ENCODE measurements at places on chromosomes 12 and 14.

DNA sequence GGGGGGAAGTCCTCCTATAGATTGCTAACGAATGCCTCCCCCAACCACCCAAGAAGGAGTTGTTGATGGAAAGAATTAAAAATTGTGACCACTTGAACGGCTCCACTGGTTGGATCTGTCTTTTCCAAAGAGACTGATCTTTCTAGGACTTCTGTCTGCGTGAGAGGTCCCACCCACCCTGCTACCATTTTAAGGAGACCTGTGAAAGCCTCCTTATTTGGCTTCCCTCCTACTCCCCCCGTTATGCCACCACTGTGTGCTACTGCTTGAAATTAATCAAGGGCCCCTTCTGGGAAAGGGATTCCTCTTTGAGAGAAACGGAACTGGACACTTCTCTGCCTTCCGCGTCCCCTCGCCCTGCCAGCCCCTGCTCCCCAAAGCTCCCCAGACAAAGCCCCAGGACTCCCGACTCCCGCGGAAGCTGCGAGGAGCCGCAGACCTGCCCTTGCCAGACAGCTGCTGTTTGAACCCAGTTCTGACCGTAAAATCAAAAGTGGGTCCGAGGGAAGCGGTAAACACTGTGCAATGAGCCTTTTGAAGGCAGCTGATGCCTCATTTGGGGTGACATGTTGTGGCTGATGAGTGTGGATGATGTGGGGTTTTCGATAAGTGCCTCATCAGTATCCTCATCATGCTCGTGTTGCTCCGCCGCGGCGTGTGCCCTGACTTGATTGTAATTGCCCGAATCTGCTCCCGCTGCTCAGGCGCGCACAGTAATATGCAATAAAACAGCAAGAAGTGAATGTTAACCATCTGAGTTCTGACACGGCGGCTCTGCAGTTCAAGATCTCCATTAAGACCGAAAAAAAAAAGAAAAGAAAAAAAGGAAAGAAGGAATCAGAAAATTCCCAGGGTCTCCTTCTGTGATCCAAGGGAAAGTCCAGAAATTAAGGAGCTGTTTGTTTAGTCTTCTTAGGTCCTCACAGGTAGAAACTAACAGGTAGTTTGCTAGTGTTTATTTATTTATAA lies 48.2 kb downstream of the MBIP start:
- DNase-seq = no peak

DNA sequence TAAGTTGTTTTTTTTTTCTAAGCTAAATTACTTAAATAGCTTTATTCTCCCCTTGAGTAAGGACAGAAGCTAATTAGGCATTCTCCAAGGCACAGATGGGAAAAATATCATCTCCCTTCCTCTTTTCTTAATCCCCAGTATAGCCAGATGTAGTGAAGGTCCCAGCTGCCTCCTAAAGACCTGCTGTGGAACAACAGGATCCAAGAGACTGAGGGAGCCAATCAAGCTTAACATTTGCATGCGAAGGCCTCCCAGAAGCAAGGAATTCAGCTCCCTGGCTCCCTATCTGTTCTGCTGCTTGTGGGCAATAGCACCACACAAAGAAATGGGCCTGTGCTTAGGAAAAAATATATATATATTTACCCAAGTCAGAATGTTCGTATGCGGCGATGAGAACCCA lies 255.2 kb downstream of the SYT1 start:
- no peak for DNase-seq

- no peak for DNase-seq
Measured at GRCh38 chr14:51432302-51432948, 192.4 kb downstream of the TMX1 start.

DNA sequence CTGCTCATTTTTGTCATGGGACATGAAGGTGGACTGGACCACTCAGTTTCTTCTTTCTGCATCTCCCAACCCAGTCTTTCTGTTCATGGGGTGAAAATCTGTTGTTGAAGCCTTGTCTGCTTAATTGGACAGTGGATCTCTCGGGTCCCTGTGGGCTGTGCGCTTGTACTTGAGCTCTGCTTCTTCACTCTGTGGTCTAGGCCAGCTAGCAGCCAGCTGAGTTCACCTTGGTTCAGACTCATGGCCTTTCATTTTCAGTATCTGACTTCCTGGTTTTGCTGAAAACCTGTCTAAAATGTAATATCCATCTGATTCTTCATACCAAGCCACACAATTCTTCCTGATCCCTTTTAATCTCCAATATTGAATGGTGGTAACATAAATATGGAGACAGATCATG lies 117.2 kb downstream of the LRRK2 start:
- no peak for DNase-seq

DNA sequence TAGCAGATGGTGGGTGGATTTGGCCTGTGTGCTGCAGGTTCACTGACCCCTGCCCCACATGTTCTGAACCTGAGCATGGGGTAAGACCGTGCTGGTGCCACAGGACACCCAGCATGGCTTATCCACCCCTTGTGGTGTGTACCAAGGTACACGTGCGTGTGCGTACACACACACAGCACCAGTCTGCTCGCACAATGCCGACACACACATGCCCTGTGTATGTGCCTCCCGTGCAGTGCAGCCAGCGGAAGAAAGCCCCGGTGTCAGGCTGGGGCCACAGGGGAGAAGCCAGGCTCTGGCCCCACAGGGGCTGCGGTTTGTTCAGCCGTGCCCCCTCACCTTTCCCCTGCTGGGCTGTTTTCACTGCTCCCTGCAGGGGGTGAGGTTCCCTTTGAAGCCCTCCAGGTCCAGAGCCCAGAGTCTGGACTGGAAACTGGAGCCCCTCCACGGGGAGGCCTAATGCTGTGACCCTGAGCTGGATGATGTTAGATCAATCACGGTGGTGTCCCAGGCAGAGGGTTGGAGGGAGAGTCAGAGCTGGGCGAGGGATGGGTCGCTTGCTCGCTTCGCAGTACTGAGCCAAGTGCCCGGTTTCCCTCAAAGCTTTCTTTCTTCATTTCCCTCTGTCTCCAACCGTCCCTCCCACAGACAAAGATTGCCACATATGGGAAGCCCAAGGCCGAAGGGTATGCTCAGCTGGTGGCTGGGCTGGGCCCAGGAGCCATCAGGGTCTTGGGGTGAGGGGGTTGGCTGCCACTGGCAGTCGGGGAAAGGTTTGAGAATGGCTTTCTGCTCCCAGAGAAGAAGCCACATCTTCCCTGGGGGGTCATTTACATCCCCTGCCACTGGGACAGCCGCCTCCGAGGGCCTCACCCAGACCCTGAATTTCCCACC lies 6.2 kb downstream of the DTX1 start:
- DNase-seq = no peak

DNA sequence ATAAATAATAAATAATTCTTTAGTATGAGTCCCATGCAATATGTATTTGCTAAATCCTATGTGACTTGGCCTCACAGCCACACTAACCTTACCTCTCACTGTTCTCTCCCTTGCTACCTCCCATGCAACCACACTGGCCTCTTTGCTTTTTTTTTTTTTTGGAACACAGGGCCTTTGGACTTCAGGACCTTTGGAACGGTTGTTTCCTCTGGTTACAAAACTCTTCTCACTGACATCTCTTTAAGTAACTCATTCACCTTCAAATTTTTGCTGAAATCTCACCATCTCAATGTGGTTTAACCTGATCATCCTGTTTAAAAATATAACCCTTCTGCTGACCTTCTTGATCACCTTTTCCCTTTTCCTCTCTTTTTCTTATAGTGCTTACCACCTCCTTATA lies 194.0 kb downstream of the SSPN start:
- DNase-seq = no peak

GRCh38 chr12:6469092-6469491 lies 1.4 kb downstream of the VAMP1 start:
- no peak for DNase-seq

- no peak for DNase-seq
Measured at GRCh38 chr14:53778263-53778662, 178.4 kb downstream of the BMP4 start.

GRCh38 chr12:5429741-5430557 lies 2.0 kb upstream of the NTF3 start:
- DNase-seq = no peak

GRCh38 chr12:52675301-52675701 lies 4.9 kb downstream of the KRT1 start:
- no peak for DNase-seq

DNA sequence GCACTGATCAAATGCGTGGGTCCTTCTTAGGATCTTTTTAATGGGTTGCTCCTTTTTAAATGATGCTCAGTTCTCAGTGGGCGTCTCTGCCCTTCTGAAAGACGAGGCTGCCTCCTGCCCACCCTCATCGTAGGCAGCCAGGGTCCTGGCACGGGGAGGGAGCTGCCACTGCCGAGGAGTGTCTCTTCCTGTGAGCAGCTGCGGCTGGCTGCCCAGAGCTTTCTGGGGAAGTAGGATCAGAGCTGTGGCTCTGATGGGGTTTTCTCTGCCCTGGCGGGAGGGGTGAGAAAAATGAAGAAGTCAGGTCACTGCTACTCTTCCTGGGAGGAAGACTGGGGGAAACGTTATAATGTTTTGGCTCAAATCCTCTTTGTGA lies 31.1 kb upstream of the BEGAIN start:
- no peak for DNase-seq
